ENCODE measurements at places on chromosomes 12 and 14.

- no peak for DNase-seq
Observed at GRCh38 chr12:5789469-5789968, 155.5 kb downstream of the ANO2 start.

DNA sequence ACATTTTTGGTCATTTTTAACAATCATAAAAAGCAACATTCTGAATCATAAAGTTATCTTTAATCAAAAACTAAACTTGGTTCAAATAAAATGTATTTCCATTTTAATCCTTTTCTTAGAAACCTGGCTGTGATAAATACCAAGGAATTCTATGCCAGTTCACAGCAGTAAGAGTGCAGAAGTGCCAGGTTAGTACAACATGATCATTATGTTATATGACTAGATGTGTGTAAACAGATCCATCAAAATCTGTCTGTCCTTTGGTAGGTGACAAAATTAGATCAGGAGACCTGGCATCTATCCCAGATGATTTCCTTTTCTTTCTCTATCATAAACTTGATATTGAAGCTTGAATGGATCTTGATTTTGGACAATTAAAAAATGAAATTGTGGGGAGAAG is 200.6 kb upstream of the STXBP6 start:
- no peak for DNase-seq

DNA sequence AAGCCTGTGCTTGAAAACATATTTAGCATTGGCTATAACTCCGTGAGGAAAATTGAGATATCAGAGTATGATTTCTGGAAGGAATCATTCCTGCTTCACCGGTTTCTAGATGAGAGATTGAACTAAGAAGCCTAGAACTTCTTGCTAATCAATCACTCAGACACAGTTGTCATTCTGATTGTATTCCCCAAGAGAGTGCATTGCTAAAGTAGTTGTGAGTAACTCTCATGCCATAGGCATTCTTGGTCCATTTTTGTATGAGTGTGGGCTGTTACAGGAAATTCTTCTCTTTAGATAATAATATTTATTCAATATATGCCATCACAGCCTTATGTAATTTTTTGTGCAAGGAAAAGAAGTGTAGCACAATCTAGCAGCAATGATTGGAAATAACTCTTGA is 893.3 kb upstream of the MDGA2 start:
- no peak for DNase-seq

- DNase-seq: no peak
Observed at GRCh38 chr12:105522166-105522825, 191.8 kb downstream of the C12orf75 start.

DNA sequence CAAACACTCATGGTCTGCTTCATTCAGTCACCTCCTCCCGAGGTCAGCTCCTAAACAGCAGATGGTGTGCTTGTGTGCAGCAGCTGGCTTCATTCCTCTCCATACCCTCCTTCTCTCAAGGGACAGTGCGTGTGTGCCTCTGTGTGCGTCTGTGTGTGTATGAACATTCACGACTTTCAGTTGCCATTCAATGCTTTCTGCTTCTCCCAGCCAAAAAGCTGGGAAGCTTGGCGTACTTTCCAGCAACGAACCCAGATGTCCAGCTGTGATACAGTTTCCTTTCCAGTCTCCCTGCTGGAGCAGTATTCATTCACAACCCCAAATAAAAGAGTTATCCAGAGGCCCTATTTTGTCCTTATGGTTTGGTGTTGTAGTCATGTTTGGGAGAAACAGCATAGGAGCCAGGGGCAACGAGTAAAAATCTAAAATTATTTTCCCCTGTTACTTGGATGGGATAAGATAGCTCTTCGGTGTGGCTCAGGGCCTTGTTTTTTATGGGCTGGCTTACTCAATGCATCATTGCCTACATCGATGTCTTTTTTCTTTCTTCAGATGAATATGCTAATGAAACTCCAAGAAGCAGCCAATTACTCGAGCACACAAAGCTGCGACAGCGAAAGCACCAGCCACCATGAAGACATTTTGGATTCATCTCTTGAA is 379.3 kb downstream of the NAV3 start:
- peak; percentile 26 for DNase-seq

DNA sequence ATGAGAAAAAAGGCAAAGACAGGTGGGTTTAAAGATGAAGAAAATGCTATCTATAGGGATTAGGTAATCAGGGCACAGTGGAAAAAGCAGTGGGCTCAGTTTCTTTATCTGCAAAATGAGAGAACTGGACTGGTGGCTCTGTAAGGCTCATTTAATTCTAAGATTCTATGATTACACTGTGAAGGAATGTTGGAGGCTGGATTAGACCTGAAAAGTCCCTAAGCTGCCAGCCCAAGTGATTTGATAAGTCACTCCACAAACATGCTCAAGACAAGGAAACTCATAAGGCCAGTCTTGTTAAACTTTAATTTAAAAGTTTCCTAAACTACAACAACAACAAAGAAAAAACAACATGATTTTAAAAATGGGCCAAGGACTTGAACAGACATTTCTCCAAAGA is 75.1 kb downstream of the DCAF5 start:
- no peak for DNase-seq

- no peak for DNase-seq
Observed at GRCh38 chr14:74609721-74610120, 2.3 kb downstream of the LTBP2 start.

GRCh38 chr12:57008178-57008577 is 1.8 kb upstream of the ZBTB39 start:
- DNase-seq: peak; percentile 64

GRCh38 chr14:56814519-56814959 is 4.3 kb upstream of the OTX2 start:
- DNase-seq: no peak

- DNase-seq: no peak
Observed at GRCh38 chr14:51248016-51248987, 8.3 kb downstream of the TMX1 start.

DNA sequence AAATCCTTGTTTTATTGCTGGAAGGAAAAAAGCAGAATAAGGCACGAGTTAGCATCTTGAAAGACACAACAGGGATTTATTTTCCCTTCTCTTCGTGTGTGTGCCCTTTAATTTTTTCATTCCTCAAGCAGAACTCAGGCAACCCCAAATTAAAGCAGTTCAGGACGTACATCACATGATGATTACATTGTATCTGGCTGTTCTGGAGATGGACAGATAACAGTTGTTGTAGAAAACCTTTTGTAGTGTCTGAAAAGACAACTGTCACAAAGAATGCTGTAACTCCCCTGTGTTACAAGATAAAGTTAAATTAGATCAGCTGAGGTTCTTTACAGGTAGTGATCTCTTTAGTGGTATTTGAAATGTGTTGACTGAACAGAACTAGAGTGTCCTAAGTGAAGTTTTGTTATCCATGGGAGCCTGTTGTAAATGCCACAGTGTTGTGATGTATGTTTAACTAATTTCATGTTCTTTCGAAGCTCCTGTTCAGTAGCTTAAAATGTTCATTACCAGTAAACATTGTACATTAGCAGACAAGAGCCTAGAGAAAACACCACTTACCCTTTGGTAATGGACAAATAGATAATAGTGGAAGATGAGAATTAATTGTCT is 58.5 kb downstream of the TMTC2 start:
- no peak for DNase-seq
